ENCODE measurements at places on chromosomes 1 and 21.

DNA sequence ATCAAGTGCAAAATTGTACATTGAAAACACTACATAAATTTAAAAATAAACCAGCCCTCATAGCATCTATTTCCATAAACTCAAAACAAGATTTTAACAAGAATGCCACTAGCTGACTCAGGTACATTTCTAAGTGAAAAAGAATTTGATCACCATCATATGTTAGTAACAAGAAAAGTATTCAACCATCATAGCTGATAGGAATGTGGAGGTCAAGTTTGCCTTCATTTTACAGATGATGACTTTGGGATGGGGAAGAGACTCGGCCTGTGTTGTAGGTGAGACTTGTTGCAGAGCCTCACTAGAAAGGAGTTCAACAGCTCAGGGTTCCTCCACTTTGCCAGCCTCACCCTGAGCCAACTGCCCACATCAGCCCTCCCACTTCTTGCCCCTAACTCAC, 318.8 kb upstream of the FAM78B start:
- no peak for DNase-seq

DNA sequence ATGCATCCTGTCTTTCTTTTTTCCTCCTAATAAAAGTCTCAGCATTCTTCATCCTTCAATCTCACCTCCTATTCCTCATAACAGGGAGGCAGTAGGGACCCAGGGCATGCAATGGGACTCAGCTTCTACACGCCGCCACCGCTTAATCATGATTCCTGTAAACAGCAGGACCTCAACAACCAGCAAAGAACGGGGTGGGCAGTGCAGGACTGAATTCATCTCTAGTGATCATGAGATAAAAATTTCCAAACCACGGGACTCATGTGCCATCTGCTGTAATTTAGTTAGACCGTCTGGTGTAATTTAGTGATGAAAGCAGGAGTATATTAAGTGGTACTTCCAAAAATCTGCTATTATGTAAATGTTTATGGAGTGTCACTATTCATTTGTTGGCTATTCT, 5.4 kb downstream of the PRAMEF12 start:
- DNase-seq: no peak

- DNase-seq: no peak
These were observed 19.0 kb downstream of the GNG12 start for GRCh38 chr1:67814121-67814772.

GRCh38 chr1:6037338-6037762, 8.3 kb upstream of the KCNAB2 start:
- no peak for DNase-seq

GRCh38 chr1:107689733-107690132, 275.2 kb downstream of the VAV3 start:
- no peak for DNase-seq

DNA sequence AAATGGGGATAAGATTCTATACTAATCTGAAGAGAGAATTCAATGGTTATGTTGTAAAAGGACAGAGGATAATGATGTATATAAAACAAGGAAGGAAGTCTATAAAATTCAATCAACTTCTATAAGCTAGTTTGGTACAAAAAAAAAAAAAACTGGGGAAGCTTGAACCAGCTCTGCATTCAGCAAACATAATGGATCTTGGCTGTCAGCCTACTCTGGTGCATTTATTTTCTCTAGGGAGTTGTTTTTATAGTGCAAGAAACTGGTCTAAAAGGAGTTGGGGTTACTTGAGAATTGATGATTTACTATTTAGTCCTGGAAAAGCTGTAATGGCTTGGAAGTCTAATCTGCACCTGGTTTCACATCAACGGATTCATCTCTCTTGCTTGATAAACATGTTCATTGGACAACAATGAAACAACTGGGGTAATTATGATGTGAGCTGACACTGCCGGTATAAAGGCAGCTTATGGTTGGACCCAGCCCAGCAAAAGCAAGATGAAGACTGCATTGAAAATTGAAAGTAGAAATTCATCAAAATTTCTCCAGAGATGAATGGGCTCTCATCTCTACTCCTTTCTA, 199.4 kb upstream of the NRIP1 start:
- DNase-seq: no peak

DNA sequence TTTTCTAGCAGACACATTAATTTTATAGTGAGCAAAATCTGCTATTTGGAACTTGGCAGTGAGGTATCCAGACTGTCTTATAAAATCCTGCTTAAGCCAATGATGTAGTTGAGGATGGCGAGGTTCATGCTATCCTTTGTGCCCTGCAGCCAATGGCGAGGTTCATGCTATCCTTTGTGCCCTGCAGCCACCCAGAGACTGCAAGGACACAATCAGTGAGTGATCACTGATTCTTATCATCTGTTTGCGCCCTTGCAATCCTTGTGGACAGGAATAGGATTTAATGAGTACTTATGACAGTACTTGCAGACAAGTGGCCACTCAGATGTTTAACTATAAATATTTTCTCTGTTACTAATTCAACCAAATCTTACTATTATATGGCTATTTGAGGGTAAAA, 112.6 kb downstream of the EIF4G3 start:
- DNase-seq: no peak

DNA sequence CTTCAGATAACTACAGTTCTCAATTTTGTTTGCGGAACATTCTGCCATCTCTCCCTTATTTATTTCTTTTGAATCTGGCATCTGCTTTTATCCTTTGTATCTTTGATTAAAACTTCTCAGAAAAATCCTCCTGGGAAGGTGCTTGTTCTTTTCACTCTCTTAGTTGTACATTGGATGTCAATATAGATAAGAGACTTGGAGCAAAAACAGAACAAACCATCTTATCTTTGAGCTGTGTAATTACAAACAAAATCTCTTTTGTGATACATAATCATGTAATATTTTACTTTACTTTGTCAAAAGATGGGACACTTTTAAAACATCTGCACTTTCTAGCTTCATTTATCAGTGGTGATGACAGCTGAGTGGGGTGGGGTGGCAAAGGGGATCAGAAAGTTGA, 307.2 kb upstream of the LYPLAL1 start:
- no peak for DNase-seq

GRCh38 chr1:17014671-17015567, 3.2 kb upstream of the ATP13A2 start:
- no peak for DNase-seq

- DNase-seq: no peak
These were observed 52.2 kb upstream of the VTCN1 start for GRCh38 chr1:117262976-117263375.

GRCh38 chr1:26021647-26022403, at the start of gene EXTL1:
Gene EXTL1, plus strand, starts transcription at chr1:26021775. Its CDS starts 872 bp downstream, at chr1:26022647.
- DNase-seq: no peak

DNA sequence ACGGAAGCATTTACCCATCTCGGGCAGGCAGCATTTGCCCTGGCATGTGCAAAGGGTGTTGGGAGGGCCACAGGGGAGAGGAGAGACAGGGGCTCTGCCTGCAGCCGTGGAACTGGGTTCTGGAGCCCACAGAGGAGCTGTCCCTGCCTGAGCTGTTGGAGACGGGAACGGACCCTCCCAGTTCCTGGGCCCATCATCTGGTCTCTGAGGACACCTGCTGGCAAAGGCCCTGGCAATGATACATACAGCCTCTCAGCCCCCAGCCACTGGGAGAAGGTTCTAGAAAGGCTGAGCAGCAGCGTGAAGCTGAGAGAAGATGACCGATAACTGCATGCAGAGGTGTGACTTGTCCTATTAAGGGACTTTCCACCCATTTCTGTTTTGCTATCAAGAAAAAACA, 31.4 kb downstream of the FAAP20 start:
- DNase-seq: no peak

DNA sequence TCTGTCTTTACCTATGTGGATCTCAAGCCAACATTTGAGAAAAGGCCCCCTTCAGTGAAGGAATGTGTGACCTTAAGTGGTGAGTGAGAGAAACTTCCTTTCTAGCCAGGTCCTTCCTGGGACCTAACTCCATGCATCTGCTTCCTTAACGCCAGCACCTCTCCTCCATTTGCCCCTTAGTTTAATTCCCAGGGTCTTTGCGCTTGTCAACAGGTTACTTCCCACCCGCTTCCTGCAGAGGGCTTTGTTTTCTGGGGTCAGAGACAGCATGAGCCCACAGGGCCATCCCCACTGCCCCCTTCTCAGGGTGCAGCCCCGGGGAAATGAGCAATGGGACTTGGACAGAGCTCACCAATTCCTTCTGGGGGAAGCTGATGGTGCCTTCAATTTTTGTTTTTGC, 54.8 kb downstream of the EVA1C start:
- DNase-seq: no peak

GRCh38 chr1:156680056-156680455, 2.8 kb upstream of the NES start:
- DNase-seq: no peak

DNA sequence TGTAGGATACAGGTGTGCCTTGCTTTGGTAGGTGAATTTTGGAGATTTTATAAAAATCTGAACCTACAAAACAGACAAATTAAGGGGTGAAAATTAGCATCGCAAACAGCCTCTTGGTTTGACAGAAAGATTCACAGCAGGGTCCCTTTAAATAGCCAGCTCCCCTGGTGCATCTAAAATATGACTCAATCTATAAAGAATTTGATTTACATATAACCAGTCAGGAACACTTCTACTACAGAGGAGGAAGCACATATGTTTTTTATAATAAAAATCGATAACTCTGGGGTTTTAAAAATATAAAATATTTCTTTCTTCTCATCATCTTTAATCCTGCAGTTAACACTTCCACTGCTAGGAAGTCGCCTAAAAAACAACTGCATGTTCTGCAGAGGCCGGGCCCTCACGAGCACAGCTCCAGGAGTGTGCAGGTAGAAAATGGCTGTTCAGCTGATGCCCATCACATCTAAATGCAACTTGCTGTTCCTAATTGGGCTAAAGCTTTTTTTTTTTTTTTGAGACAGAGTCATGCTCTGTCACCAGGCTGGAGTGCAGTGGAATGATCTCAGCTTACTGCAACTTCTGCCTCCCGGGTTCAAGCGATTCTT, 203.4 kb downstream of the HS2ST1 start:
- DNase-seq: no peak

DNA sequence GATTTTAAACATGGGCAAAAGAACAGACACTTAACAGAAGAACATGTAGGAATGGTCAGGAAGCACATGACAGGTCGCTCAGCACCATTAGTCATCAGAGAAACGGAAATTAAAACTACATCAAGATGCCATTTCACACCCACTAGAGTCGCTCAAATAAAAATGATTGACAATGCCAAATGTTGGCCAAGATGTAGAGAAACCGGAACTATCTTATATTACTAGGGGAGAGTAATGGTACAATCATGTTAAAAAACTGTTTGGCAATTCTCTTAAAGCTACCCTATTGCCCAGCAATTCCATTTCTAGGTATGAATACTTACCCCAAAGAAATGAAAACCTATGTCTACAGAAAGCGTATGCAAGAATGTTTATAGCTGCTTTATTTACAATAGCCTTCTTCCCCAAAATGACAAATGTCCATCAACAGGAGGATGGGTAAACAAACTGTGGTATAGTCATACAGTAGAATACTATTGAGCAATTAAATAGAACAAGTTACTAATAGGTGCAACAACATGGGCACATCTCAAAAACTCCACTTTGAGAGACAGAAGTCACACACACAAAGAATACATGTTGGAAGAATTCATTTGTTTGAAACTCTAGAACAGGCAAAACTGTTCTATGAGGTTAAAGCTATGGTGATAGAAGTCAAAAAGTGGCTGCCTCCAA, 92.8 kb downstream of the ETS2 start:
- DNase-seq: no peak

GRCh38 chr1:228276901-228277490, 69.2 kb downstream of the OBSCN start:
- DNase-seq: no peak

DNA sequence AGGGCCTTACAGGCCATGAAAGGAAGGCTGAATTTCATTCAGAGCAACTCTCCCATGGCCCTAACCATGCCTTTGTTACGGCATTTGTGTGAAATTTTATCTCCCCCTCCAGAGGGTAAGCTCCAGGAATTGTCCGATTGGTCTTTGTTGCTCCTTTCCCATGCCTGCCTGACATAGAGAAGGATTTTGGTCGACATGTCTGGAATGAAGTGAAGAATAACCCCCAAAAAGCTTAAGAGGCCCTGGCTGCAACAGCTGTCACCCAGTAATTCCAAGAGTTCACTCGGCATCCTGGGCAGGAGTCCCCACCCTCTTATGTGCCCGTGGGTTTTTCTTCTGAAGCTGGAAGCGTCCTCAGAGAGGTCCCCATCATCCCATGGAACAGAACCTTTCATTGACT, 20.6 kb downstream of the CDA start:
- no peak for DNase-seq

DNA sequence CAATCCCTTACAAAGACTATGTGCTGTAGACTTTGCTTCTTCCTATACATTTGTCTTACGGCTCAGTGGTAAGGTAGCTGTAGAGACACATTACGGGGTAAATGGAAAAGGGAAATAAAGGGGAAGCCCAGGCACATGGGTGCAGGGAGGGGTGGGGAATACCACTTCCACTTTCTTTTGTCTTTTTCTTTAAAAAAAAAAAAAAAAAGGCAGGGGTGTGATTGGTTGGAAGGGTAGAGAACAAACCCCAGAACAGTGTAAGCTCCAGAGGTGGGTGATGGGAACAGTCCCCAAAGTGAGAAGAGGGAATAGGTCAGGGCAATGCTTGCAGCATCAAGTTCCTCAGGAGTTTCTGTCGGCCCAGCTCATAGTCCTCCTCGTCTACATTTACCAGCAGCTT, 3.9 kb downstream of the NIT1 start:
- no peak for DNase-seq

DNA sequence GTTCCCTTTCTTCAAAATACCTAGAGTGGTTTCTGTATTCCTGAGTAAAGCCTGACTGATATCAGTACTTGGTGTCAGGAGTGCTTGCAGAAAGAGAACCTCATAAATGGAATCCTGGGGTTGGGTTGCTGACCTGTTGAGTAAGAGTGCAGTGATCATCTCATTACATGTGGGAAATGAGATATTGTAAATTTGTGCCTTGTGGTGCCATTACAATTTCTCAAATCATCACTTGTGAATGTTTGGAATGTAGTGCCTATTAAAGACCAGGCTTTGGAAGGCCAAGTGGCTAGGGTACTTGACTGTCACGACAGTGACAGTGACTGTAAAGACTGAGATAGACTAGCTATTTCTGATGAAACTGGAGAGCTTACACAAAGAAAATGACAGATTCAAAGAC, 176.7 kb upstream of the CTTNBP2NL start:
- DNase-seq: no peak

DNA sequence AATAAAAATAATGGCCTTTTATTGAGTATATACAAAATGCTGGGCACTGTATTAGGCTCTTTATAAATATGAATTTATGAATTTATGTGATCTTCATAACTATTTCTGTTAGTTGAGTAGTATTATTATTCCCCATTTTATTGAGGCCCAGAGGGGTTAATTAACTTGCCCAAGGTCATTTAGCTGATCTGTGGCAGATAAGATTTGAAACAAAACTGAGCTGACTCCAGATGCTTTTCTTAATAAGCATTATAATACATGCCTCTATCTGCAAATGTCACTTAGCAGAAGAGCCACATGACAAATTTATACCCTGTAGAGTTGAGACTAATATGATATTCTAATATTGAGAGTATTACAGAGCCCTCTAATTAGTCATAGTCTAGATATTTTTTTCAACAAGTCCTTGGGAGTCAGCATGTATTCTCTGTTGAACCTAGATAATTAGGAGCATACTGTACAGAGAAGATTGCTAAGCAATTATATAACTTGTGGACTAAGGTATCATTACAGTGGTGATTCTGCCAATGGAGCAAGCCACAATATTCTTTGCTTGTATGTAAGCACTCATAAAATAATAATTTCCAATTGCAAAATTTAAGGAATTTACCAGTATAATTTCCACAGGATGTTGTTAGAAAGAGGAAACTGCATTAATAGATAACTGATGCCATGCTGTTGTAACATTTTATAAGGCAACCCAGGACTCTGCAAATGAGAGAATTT, 112.0 kb downstream of the LRRC40 start:
- no peak for DNase-seq

GRCh38 chr1:37719572-37720195, 27.4 kb downstream of the CDCA8 start:
- no peak for DNase-seq
